ENCODE measurements at places on chromosomes 16 and 17. TPM values are rescaled to one million over a fixed set of nuclear protein-coding genes. Genes with fewer than 3 reads are reported as not detected.

The HASPIN gene
- total RNA-seq = 11.7 TPM

The XAF1 gene
- total RNA-seq = 28.1 TPM

DNA sequence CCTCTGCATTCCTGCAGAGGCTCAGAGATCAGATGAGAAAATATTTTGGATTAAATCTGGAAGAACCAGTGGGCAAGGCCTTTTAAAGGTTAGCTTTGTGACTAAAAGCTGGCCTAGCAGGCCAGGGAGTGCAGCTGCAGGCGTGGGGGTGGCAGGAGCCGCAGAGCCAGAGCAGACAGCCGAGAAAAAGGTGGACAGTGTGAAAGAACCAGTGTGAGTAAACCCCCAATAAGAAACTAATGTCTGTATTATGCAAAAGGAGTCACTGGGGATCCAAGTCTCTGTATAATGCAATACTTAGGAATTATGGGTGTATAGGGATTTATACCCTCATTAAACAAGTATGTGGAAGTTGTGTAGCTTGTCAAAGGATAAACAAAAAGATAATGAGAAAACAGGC lies 21.4 kb upstream of the SPACA3 start:
- DNase-seq = peak; percentile 51

GRCh38 chr16:70772493-70772892 lies 28.5 kb downstream of the VAC14 start:
- peak; percentile 28 for DNase-seq

- DNase-seq = no peak
Measured at GRCh38 chr17:57694051-57694450, 51.0 kb downstream of the CCDC182 start.

GRCh38 chr16:1772908-1773702 lies at the start of gene MRPS34:
TSS of gene MRPS34 (minus strand) at chr16:1773134. CDS start at chr16:1773119, 15 bp downstream.
- peak; percentile 78 for DNase-seq

DNA sequence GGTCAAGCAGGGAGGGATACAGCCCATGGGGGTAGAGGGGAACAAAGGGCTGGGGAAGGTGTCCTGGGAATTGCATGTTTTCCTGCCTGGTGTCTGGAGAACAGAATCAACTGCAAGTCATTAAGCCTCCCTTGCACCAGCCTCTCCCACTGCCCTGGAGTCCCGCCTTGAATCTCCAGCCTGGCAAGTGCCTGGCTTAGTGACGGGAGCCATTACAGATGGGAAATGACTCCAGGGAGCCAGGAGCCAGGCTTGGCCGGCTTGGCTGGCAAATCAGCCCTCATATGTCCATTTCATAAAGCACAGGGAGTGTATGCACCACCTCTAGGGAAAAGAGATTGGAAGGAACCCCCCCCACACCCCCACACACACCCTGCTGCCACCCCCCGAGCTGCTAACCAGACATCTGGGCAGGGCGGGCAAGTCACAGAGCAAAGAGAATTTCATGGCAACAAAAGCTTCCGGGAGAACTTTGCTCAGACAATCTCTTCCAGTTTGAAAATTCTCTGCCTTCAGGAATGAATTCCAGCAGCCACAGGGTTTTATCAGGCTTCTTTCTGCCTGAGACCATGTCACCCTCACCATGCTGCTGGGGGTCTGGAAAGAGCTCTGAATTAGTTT lies 127.7 kb downstream of the NTN1 start:
- DNase-seq = no peak

GRCh38 chr16:50266337-50267091 lies at the start of gene ADCY7:
TSS of gene ADCY7 (plus strand) at chr16:50266551. CDS start at chr16:50288180, 21,629 bp downstream.
- DNase-seq = peak; percentile 90

- no peak for DNase-seq
Measured at GRCh38 chr17:34110315-34110714, 144.8 kb upstream of the CCL2 start.

GRCh38 chr17:40168262-40168832 lies 8.9 kb upstream of the RAPGEFL1 start:
- DNase-seq = peak; percentile 63

- no peak for DNase-seq
Measured at GRCh38 chr16:53094013-53094630, 39.3 kb downstream of the CHD9 start.

DNA sequence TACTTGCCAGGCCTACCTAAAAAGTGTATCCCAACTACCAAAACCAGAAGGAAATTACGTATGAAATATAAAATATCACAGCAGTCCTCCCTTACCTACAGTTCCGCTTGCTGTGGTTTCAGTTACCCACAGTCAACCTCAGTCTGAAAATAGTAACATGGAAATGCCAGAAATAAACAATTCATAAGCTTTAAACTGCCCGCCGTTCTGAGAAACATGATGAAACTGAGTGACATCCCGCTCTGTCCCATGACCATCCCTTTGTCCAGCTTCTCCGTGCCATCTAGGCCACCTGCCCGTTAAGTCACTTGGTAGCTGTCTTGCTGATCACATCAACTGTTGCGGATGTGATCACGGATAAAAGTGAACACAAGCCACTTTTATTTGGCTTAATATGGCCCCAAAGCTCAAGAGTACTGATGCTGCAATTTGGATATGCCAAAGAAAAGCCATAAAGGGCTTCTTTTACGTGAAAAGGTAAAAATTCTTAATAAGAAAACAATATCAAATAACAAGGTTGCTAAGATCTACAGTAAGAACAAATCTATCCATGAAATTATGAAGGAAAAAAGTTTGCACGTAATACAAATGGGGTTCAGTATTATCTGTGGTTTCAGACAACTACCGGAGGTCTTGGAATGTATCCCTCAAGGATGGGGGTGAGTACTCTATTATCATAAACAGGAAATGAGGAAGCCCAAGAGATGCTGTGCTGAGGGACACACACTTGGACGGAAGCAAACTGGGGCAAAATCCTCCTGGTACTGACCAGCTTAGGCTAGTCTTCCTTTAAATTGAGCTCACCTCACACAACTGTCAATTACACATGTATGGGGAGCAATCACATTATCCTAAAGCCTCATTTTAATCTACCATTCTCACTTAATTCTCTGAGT lies 8.2 kb downstream of the USP22 start:
- DNase-seq = no peak
